ENCODE measurements at places on chromosomes 3 and 15. TPM values are rescaled to one million over a fixed set of nuclear protein-coding genes. Genes with fewer than 3 reads are reported as not detected.
A peak's percentile ranks its signal among the peaks of the same experiment; 100 is the strongest.

DNA sequence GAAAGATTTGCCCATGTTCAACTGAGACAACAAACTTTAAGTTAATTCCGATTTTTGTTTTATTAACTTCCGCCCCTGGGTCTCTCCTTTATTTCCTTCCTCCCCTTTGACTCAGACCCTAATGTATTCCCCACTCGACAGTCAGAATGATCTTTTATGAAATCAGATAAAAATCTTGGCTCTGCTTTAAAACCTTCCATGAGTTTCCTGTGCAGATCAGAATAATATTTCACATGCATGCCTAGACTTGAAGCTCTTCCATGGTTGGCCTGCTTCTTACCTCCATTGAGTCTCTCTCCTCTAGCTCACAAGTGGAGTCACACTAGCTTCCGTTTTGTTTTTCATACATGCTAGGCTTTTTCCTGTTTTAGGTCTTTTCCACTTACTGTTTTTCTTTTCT, 116.8 kb upstream of the SPATA16 start:
- no peak for DNase-seq

GRCh38 chr15:62848632-62849050, 193.9 kb upstream of the TPM1 start:
- peak; percentile 74 for DNase-seq

DNA sequence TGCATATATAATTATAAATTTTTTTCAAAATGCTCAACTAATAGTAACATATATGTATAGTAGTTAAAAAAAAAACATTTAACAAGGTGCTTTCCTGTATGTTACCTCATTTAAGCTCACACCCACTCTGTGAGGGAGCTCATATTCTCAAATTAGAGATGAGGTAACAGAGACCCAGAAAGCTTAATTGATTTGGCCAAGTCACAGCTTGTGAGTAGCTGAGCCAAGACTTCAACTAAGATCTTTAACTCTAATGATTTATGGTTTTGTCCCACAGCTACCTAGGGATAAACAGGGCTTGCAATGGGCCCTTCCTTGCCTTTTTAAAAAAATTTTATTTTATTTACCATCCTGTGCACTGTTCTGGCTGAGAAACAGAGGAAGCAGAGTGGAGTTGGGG, 230.0 kb upstream of the GOLIM4 start:
- DNase-seq, result no peak

- DNase-seq, result no peak
These were observed 201.2 kb downstream of the FMN1 start for GRCh38 chr15:32993285-32993684.

DNA sequence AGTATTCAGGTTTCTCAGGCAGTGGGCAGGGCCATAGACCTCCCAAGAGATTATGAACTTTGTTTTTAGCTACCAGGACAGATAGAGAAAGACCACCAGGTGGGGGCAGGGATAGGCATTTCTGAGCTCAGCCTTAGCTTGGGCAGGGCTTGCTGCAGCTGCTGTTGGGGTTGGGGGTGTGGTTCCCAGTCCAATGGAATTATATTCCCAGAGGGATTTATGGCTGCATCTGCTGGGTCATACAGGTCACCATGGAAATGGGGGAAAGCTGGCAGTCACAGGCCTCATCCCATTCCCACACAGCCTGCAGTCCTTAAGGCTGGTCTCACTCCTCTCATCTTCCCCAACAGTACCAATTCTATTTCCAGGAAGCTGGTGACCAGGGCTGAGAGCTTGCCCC, 144.6 kb upstream of the ZPLD1 start:
- DNase-seq, result no peak

GRCh38 chr3:42844412-42844713, 31.3 kb downstream of the CYP8B1 start:
- DNase-seq, result peak; percentile 46

DNA sequence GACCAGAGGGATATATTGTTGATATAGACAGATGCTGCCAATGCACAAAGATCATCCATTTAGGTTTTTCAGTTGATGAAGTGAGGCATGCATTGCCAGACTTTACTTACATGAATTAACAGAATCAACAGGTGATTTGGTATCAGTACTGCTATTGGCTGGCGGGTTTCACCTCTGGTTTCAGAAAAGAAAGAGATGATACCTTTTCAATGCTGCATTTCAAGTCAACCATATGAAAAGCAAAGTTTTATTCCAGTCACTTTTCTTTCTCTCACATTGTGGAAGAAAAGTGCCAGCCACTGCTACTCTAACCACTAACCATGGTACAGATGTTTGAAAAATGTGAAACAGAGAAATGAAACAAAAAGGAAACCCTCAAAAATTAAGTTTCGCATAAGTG, 289.1 kb downstream of the TIGIT start:
- no peak for DNase-seq

DNA sequence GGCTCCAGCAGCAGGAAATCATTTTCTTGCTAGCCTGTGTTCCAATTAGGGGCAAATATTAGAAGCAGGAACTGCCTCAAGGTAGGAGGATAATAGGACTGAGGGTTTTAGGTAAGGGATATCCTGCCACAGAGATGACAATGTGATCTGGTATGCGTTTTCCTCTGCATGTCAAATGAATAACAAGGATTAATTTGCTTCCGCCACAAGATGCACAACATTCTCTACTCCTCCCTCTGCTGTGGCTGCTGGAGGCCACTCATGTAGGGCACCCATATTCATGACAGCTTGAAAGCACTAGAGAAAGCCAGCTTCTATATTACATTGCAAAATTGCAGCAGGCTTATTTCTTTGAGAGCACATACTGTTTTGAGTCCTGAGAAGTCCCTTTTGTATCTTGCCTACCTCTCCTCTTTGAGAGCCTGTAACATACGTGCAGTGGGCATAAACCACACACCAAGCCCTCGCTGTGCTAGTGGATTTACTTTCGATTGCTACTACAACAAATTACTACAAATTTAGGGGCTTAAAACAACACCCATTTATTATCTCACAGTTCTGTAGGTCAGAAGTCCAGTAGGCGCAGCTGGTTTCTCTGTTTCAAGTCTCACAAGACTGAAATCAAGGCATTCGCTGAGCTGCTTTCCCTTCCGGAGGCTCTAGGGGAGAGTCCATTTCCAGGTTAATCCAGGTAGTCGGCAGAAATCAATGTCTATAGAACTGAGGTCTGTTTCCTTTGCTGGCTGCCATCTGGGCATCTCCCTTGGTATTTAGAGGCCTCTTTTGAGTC, 5.9 kb upstream of the CD47 start:
- no peak for DNase-seq

- peak; percentile 79 for DNase-seq
These were observed 11.2 kb upstream of the ATP13A3 start for GRCh38 chr3:194497799-194498575.

Gene CSK
- 28.5 TPM for total RNA-seq

- DNase-seq, result no peak
These were observed 639 bp downstream of the NIPA1 start for GRCh38 chr15:22786868-22787698.

DNA sequence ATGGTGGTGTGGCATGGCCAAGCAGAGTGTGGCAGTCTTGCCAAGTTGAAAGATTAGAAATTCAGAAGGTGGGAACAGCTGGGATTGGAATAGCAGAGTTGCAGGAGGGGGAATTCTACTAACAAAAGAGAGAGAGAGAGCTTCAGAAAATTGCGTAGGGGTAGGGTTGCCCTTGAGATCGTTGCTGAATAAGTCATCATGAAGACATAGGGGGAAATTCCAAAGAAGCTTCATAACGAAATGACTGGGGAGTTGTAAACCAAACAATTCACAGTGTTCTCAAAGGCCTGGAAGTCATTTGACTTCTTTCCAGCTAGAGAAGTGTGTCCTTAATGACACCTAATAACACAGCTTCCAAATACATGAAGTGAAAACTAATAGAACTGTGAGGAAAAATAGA, 26.3 kb upstream of the TIPARP start:
- peak; percentile 61 for DNase-seq

DNA sequence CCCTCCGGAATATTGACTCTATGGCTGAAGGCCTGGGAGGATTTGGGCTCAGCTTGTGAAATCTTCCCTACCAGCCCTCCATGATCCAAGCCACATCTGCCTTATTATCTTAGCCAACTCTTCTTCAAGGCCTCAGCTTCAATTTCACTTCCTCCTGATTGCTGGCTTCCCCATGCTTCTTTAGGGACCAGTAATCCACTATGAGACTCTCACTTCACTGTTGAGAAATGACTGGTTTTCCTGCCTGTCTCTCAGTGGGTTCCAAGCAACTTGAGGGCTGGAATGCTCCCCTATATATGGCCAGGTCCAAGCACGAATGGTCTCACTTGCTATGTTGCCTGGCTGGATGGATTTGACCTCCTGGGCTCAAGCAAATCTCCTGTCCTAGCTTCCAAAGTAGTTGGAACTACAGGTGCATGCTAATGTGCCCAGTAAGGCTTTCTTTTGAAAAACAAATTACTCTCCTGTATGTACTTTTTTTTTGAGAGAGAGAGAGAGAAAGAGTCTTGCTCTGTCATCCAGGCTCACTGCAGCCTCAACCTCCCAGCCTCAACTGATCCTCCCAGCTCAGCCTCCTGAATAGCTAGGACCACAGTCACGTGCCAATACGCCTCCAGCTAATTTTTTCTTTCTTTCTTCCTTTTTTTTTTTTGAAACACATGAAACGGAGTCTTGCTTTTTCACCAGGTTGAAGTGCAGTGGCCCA, 7.9 kb upstream of the PIK3CB start:
- no peak for DNase-seq

Gene ABTB1
- total RNA-seq, result 5.4 TPM

Gene SLC28A1
- total RNA-seq, result not detected

DNA sequence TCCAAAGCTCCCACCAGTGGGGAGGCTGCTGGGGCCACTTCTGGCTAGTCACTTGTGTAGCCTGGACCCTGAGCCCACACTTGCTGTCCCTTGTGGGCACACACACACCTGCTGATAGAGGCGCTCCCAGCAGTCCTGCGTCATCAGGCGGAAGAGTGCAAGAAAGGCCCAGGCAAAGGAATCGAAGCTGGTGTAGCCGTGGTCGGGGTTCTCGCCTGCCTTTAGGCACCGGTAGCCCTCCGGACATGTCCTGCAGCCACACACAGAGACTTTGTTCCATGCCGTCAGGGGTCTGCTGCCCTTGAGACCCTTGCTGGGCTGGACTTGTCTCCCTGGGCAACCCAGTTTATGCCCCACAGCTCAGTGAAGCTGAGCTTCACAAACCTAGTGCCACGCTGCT, 42.9 kb downstream of the SCN5A start:
- no peak for DNase-seq

Gene FAM131A
- 24.2 TPM for total RNA-seq
